ENCODE measurements at places on chromosomes 6 and 20.

- peak; percentile 73 for DNase-seq
Observed at GRCh38 chr20:50120935-50121693, 8.2 kb upstream of the UBE2V1 start.

- DNase-seq: peak; percentile 48
Observed at GRCh38 chr6:73394577-73395354, at the start of gene DDX43. Gene DDX43, plus strand, starts transcription at chr6:73394828. Its CDS starts 78 bp downstream, at chr6:73394906.

DNA sequence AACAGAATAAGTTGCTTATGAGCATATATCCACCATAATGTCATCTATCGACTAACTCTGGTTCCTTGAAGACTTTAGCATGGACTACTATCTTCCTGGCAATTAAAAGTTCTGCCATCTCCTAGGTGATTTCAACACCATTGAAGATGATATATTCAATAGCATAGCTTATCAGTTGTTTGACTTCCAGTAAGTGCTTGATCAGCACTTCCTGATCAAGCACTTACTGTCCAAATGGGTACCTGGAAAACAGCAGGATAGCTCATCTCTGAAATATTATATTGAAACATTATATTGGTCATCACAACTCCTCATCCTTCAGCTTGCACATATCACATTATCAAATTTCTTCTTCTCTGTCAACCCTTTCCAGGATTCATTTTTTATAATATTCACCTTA, 75.5 kb upstream of the HMGCLL1 start:
- DNase-seq: no peak

GRCh38 chr20:56723331-56723730, 94.2 kb downstream of the TFAP2C start:
- DNase-seq: no peak

DNA sequence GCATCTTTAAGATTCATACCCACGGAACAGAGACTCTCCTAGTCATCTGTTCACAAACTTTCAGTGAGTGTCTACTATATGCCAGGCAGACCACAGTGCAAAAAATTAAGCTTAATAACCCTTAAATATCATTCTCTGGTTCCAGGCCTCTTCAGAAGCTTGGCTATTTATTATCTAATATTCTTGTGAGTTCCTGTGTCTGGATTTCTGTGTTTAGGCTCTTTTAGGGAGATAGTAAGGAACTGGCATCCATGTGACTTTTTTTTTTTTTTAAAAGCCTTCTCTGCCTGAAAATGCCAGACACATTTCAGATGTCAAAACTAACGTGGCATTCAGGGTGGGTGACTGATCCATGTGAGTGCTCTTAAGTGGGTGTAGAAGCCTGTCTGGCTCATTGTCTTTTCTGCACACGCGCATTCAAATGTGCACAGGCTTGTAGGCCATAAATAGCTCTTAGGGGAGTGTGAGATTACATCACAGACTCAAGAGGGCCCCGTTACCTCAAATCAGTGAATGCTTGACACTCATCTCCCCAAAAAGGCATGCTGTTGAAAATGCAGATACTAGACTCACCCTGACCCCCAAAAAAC, 141.9 kb downstream of the GMPR start:
- DNase-seq: no peak

DNA sequence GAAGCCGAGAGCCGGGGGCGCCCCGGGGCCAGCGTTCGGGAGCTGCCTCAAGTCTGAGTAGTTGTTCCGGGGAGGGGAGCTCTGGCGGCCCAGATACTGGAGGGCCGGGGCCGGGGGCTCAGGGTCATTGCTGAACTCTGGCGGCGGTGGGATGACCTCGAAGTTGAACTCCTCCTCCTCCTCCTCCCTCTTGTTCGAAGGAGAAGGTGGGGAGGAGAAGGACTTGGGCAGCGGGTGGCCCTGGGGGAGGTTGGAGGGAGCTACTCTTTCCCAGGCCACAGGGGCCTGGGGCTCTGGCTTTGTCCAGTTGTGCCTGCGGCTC, 37.7 kb downstream of the C6orf132 start:
- no peak for DNase-seq

DNA sequence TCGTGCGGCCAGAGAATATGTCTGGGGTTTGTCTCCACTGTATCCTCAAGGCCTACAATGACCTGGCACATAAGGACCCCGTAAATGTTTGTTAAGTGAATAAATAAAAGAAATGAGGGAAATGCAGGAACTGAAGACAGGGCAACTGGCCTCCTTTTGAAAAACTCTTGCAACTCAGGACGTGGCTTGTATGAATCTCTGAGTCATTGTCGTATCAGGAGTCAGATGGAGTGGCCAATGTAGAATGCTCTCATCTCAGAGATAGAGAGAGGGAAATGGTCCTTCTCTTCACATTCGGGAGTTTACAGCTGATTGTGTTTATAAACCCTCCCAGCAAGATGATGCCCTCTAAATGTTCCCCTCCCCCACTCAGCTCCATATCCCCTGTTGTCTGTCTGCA, 57.1 kb downstream of the UST start:
- no peak for DNase-seq

- no peak for DNase-seq
Observed at GRCh38 chr6:100217225-100218012, 223.4 kb upstream of the MCHR2 start.

GRCh38 chr6:131724114-131724513, 13.3 kb upstream of the CTAGE9 start:
- no peak for DNase-seq

GRCh38 chr6:49980898-49981297, 11.5 kb upstream of the DEFB113 start:
- no peak for DNase-seq

DNA sequence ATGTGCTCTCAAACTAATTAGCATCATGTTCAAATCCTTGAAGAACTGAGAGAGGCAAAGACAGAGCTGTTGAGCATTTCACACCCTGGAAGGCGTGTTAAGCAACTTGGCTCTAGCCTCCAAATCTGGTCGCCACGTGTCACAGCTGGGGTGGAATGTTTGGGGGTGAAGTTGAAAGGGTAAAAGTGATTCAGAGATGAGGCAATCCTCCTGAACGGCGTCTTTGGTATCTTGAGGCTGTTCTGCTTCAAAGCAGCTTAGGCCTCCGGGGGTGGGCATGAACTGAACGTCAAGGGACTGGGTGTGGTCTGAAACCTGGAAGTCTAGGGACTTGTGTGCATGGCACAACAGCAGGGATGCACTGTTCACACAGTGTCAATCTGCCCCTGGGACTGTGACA, 62.3 kb downstream of the TRAM2 start:
- no peak for DNase-seq

DNA sequence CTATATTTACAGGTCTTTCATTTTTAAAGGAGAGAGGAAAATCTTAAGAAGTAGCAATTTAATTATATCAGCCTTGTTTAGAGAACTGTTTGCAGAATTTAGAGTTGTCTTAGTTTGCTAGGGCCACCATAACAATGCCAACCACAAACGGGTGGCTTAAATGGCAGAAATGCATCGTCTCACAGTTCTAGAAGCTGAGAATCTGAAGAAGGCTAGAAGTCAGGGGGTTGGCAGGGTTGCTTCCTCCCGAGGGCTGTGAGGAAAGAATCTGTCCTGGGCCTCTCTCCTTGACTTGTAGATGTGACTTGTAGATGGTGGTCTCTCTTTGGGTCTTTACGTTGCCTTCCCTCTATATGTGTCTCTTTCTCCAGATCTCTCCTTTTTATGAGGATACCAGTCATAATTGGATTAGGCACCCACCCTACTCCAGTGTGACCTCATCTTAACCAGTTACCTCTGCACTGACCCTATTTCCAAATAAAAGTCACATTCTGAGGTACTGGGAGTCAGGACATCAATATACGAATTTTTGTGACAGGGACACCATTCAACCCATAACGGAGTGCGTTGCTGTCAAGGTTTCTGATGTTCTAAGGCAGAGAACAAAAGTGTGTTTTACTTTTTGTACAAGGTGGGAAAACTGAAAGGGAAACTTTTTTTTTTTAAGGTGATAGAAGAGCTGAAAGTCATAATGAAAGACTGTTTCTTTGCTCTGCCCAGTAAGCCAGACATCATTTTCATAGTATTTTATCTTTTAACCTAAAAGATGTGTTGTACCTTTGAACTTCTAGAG, 84.4 kb downstream of the SAMD3 start:
- no peak for DNase-seq

DNA sequence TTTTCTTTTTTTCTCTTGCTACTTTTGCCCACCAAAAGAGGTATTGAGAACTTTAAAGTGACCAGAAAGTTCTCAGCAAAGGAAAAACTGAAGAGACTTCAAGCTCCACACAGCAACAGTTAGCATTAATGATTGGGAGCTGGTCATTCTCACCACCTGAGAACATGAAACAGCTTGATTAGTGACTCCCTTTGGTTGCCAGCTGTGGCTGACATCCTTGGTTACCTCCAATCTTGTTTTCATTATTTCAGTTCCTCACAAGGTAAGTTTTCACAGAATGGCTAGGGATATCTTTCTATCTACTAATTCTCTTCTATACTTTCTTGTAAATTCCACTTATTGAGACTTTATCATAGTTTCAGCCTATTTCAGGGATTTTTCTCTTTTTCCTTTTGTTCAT, 427.9 kb downstream of the QKI start:
- DNase-seq: no peak

GRCh38 chr6:135811644-135812526, 39.6 kb upstream of the PDE7B start:
- peak; percentile 35 for DNase-seq

GRCh38 chr20:48558906-48559305, 268.9 kb downstream of the PREX1 start:
- no peak for DNase-seq

DNA sequence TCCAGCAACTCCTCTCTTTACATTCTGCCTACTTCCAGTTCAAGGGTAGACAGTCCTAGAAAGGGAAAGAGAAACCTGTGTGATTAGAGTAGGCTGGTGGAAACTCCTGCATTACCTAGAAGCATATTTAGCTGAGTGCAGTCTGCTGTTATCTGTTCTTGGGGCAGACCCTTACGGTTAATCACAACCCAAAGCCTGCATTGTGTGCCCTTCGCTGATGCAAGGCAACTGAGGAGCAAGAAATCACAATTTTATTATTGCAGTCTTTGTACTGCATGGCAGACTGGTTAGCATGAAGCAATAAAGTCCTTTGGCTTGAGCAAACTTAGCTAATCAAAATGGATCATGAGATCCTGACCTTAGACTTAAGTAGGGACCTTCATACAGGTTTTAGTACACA, 1.5 kb upstream of the GOPC start:
- DNase-seq: no peak

GRCh38 chr20:571754-572441, 28.3 kb upstream of the CSNK2A1 start:
- DNase-seq: peak; percentile 90

- no peak for DNase-seq
Observed at GRCh38 chr6:113526995-113527394, 330.1 kb upstream of the MARCKS start.

GRCh38 chr20:33649201-33649681, 12.9 kb upstream of the C20orf144 start:
- peak; percentile 71 for DNase-seq

DNA sequence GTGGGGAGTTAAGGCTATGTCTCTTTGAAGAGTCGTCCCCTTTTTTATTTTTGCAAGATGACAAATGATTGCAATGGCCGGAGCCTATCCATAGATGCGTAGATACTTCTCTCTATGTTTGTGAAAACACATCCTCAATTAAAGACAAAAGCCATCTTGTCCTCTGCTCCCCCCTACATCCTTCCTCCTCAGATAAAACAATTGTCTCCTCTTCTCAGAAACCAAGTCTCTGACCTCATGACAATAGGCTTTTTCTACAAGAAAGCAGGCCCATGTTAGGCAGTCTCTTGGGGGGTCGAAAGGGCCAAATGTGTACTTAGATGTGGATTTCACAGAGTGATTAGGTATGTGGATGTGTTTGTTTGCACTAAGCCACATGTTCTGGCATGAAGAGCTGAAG, 51.1 kb upstream of the SSTR4 start:
- DNase-seq: no peak

DNA sequence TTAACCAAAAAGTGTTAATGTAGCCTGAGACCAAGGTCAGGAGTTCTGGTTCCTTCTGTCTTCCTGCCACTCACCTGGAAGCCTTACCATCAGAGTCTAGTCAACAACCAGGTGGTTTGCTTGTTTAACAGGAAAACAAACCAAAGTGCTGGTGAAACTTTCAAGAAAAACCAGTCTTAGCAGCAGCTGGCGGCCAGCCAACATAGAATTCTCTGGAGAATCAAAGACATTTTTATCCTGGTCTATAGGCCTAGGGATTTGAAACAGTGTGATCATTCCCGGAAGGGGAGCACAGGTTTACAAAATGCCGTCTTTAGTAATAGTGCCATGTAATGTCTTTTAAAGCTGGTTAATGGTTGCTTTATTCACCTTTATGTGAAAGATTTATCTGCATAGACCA, 146.6 kb upstream of the AKIRIN2 start:
- no peak for DNase-seq

GRCh38 chr6:135231469-135231844, 50.3 kb downstream of the MYB start:
- DNase-seq: no peak

- no peak for DNase-seq
Observed at GRCh38 chr6:53299331-53300005, 49.3 kb downstream of the ELOVL5 start.

DNA sequence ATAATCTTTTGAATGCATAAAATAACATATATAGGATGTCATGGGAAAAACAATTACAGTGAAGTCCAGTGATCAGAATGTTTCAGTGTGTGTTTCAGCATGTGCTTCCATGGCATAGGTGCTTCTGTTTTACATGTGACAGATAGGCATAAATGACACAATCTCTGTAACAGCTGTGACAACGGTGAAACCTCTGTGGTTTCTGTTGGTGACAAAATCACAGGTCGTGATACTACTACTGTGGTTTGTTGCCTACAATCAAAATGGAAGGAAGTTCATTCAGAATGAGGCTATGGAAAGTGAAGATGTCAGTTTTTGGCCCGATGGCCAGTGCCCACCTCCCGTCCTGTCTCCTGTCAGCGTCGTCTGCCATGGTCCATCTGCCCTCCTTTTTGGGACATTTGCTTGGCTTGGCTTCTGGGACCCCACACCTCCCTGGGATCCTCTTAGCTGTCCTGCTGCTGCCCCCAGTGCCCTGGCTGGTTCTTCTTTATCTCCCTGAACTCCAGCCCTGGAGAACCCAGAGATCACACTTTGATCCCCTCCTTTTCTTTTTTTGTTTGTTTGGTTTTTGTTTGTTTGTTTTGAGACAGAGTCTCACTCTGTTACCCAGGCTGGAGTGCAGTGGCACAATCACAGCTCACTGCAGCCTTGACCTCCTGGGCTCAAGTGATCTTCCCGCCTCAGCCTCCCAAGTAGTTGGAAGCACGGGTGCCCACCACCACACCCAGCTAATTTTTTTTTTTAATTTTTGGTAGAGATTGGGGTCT, 79.3 kb upstream of the NAA20 start:
- no peak for DNase-seq

DNA sequence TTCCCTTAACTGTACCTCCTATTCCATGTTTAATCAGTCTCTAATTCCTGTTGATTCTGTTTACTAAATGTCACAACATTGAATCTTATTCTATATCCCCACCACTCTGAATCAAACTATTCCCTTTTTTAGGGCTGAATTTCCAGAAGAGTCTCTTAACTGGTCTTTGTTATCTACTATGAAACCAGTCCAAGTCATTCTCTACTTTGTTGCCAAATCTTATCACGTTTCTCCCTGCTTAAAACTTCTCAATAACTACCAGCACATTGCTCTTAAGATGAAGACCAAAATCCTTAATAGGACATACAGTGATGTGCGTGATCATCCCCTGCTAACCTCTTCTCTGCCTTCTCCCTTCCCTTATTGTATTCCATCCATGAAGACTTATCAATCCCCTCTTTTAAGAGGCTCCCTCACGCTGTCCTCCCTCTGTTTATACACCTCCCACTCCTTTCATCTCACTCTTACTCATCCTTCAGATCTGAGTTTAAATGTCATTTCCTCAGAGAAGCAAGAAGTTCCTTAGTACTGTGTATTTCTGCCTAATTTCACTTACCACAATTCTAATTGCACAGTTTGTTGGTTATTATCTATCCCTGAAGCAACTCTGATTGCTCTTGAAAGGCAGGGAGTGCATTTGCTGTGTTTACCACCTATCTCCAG, 143.0 kb upstream of the AHI1 start:
- DNase-seq: no peak

All from right hindlimb (tissue), 1 donor.